Stimulated activated CD4-positive, alpha-beta T cell treated with anti-CD3 and anti-CD28 coated beads, TNF-alpha, amount 100 ng/mL, for 48 hours (primary cell): ENCODE measurements at places on chromosomes 3 and 15.

DNA sequence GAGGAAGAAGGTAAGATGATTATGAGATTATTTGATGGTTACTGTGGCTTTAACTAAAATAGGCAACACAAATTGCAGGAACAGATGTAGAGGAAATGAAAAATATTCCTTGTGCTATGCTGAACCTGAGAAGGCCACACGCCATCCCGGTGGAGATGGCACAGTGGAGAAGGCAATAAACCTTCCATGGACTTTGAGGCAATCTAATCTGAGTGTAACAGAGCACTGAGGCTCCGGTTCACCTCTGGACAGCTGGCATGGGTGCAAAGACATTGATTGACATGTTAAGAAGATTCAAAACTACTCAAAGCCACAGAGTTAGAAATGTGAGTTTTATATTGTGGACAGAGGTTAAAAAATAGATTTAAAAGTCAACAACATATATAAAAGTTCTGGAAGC is 535.7 kb downstream of the AGBL1 start:
- no peak for DNase-seq

- no peak for DNase-seq
Measured at GRCh38 chr15:101303408-101303807, 8.4 kb upstream of the SNRPA1 start.

DNA sequence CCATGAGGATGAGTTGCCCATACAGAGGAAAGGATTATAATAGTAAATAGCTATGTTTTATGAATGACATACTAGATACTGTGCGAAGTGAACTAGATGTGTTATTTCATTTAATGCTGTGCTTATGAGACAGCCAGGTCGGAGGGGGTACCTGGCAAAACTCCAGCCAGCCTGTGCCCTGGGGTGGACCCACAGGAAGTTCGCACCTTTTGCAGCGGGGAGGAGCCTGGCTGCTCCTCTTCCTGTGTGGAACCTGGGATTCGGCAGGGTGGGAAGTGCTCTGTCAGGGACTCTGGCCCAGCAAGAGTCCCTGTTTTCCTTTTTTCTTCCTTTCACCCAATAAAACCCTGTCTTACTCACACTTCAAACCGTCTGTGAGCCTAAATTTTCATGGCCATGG is 452.2 kb downstream of the IL5RA start:
- no peak for DNase-seq

- no peak for DNase-seq
Measured at GRCh38 chr3:66015841-66016240, 22.9 kb downstream of the MAGI1 start.

DNA sequence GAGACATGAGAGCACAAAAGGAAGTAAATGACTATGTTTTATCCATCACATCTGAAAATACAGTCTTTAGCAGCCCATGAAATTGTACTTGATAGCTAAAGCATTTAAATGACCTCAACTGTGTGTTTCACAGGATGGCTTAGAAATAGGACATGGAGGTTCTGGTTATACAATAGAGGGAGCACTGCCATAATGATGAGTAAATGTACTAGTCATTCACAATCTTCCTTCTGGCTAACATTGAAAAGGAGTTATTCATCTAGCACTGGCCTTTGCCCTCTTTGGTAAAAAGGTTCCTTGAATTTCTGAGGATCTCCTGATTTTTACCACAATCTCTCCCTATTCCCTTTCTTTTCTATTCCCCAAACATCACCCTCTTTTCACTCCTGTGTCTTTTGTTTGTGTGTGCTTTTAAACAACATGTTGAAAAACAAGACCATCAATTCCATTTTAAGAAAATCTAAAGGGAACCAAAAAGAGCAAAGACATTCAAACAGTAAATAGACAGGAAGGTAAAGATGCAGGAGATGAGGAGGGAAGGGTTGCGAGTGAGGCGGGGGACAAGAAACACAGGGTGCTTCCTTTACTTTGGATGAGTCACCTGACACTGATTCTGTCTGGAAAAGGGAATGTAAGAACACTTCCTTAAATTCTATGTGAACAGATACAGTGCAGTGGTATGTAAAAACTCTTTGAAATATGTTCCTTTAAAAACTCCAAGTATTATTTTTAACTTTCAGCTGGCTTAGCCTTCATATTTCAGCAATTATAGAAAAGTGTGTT is 619.0 kb downstream of the MECOM start:
- DNase-seq: no peak

GRCh38 chr3:127915937-127916493 is 983 bp downstream of the KBTBD12 start:
- DNase-seq: no peak

DNA sequence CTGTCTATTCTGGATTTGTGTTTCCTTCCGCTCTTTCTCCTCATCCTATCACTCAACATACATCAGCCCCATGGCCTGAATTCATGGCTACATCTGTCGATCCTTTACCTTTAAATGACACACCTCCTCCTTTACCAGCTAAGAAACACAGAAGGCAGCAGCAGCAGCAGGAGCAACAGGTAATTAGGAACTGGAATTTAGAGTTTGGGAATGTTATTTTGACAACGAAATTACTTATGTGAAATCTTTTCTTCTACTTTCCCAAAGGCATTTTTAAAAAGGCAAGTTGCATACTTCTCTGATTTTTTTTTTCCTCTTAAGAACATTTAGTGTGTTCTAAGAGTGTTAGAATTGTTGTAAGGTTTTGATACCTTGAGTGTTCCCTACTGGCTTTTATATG is 29.1 kb upstream of the ABHD10 start:
- no peak for DNase-seq
